ENCODE measurements at places on chromosomes 5 and 9.

DNA sequence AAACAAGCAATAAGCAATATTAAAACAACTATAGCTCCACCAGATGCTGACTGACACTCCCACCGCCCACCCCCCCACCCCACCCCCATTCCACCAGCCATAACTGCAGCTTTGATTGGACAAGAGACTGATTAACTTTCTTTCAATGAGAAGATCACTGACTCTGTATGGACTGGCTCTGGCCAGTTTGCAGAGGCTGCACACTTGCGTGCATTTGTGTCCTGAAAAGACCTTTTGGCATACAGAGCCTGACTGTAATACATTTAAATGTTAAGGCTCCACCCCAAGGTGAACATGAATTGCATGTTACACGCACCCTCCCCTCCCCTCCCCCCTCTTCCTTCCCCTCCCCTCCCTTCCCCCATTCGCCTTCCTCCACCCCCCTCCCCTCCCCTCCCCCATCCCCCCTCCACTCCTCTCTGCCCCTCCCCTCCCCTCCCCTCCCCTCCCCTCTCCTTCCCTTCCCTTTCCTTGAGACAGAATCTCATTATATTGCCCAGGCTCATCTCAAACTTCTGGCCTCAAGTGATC is 31.1 kb downstream of the FGD3 start:
- no peak for DNase-seq

- no peak for DNase-seq
Observed at GRCh38 chr9:81565144-81565543, 124.2 kb downstream of the TLE1 start.

DNA sequence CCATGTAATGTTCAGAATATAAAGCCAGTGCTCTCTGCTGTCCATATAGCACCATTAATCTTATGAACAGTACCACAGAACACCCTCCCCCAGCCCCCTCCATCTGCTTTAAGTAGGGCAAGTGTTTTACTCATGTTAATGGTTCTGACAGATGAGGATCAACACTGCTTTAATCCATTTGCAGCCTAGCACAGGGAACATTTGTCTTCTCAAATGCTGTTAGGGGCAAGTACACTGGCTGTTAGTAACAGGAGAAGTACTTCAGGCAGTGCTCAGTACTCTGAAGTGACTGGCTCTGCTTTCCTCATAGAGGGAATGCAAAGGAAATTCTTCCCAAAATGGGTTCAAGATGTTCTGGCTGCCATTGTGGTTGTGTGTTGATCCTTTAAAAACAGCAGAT is 202.6 kb downstream of the DCP2 start:
- no peak for DNase-seq

GRCh38 chr9:33117306-33117705 is 40.8 kb upstream of the SMU1 start:
- no peak for DNase-seq

DNA sequence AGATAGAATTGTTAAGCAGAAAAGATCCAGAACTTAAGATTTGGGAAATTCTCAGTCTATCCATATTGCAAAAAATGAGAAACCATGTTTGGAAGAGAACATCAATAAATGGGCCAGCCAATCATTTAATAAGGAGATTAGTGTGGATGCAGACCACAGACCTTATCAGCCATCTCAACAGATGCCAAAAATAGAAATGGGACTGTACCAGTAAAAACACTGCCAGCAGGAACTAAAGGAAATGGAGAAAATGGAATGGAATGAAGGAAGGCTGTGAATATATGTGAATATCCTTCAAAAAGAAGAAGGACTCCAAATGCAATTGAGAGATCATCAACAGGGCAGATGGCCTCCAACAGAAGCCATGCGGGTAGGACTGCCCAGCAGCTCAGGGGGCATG is 52.7 kb upstream of the ZNF618 start:
- DNase-seq = no peak

- no peak for DNase-seq
Observed at GRCh38 chr5:124599028-124599973, 147.1 kb downstream of the ZNF608 start.
